Inflammatory macrophage treated with lipopolysaccharide for 4 hours (primary cell): ENCODE measurements at places on chromosomes 2 and 18.

DNA sequence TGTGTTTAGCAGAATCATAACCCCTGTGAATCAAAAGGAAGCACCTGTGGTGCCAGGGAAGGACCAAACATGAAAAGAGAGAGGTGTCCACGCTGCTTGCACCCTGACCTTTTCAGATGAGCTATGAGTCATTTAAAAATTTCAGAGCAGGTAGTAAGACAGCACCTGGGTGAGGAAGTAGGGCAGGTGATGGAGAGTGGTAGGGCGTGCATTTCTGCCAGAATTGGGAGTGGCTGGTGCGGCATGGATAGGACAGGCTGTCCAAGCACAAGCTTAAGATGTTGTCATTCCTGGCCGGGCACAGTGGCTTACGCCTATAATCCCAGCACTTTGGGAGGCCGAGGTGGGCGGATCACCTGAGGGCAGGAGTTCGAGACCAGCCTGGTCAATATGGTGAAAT is 36.8 kb downstream of the NPAS2 start:
- DNase-seq, result no peak

- no peak for DNase-seq
These were observed 142.6 kb downstream of the MEIS1 start for GRCh38 chr2:66577321-66578053.

- no peak for DNase-seq
These were observed 130.3 kb upstream of the LHCGR start for GRCh38 chr2:48885841-48886240.

DNA sequence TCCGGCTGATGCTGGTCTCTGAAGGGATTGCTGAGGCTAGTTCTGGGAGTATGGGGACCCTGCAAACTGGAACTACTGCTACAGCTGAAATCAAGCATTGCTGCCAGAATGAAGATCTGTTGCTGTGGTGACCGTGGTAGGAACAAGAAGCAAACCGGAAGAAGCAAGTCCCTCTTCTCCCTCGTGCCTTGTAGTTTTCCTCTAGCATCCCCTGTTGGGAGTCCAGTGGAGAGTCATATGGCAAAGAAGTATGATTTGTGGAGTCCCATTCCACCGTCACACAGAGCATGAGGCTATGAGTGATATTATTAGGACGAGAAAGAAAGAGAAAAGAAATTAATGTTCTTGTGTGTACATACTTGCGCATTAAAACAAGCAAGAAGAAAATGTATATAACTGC is 138.8 kb upstream of the SP5 start:
- no peak for DNase-seq

GRCh38 chr2:127535422-127535901 is at the start of gene MYO7B:
TSS of gene MYO7B (plus strand) at chr2:127535683. CDS start at chr2:127559723, 24,040 bp downstream.
- no peak for DNase-seq

DNA sequence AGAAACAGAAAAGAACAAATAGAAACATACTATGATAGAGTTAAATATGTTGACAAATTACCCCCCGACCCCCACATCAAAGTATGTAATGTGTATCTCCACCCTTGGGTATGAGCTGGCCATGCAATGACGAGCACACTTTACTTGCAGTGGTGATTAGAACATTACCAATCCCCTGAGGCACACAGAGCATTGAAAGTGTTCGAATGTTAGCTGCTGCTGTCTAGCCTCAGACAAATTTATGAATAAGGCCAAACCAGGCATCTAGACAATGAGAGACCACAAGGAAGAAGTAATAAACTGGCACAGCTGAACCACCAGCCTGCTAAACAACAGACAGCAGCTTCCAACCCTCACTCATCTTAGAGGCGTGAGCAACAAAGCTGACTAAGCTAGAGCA is 380.5 kb downstream of the DSEL start:
- DNase-seq, result no peak

- no peak for DNase-seq
These were observed 13.3 kb downstream of the CNOT11 start for GRCh38 chr2:101265893-101266499.

DNA sequence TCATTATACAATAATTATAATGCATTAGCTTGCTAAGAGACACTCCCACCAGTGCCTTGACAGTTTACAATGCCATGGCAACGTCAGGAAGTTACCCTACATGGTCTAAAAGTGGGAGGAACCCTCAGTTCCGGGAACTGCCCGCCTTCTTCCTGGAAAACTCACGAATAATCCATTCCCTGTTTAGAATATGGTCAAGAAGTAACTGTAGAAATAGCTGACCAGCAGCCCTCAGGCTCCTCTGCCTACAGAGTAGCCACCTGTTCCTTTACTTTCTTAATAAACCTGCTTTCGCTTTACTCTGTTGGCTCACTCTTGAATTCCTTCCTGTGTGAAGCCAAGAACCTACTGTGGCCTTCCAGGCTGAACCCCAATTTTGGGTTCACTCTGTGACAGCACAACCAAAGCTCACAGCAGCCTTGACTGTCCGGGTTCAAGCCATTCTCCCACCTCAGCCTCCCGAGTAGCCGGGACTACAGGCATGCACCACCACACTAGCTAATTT is 20.0 kb upstream of the PTPN2 start:
- peak; percentile 57 for DNase-seq

- no peak for DNase-seq
These were observed 23.2 kb downstream of the KCNF1 start for GRCh38 chr2:10934979-10935350.

GRCh38 chr2:180006781-180007579 is at the start of gene CWC22:
TSS of gene CWC22 (minus strand) at chr2:180007297. CDS start at chr2:179993341, 13,956 bp downstream.
- DNase-seq, result peak; percentile 93

DNA sequence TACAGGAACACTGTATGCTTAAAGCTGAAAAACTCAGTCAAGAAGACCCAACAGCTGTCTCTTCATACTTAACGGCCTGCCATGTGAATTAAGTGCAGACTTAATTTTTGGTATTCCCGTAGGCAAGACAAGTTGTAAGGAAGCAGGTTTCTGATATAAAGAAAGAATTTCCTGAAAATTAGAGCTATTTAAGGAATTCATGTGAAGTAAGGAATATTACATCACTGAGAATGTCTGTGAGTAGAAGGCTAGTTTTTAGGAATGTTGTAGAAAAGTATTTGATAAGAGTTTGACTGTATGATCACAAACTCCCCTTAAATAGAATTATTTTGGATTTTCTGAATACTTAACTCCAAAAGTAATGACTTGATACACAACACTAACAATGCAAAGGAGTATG is 51.0 kb downstream of the WDR33 start:
- DNase-seq, result no peak

DNA sequence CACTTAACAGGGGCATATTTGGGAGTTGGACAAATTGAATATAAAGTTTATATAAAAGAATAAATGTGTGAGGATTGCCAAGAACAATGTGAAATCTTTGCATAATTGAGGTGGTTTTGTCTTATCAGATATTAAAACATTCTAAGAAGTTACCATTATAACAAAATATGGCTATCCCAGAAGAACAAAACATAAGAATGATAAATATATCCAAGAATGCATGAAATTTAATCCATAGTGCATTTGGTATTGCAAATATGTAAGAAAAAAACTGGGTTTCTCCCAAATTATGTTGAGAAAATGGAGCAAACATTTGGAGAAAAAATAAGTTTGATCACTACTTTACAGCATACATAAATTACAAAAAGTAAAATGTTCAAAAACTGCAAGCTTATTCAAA is 562.4 kb downstream of the RNF144A start:
- no peak for DNase-seq

DNA sequence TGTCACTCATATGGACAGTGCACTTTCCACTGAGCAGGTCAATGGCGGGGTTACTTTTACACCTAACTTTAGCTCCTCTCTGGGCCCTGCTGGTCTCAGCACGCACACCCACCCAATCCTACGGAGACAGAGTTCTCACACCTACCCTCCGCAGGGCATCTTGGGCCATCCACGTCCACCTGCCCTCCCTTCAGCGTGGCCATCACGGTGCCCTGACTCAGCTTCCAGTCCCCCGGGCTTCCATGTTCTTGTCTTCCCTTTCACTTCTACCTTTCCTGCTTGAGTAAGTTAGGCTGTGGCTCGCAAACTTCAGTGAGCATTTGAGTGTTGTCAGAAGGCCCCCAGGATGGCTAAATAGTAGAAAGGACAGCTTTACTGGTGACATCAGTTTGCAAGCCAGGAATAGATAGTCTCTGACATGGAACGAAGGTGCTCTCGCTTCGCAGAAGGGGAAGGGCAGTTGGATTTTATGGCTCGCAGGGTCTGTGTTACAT is 232.4 kb downstream of the SEPTIN10 start:
- no peak for DNase-seq

GRCh38 chr2:131389657-131390056 is 25.7 kb upstream of the RAB6D start:
- no peak for DNase-seq

DNA sequence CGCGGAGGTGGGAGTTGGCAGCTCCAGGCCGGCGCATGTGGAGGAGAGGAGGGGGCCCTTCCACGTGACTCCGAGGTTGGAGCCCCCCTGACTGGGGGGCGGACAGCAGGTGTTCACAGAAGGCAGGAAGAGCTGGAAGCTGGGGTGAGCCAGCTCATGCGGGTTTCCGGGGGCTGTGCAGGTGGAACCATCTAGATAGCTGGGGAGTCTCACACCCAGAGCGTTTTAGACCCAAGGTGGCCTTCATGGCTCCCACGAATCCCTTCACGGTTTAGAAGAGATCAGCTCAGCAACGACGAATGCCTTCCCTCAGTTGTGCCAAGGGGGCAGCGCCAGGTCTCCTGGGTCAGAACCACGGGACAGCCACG is 740.5 kb upstream of the SALL3 start:
- DNase-seq, result no peak

GRCh38 chr2:30162806-30163205 is 16.0 kb downstream of the YPEL5 start:
- no peak for DNase-seq

DNA sequence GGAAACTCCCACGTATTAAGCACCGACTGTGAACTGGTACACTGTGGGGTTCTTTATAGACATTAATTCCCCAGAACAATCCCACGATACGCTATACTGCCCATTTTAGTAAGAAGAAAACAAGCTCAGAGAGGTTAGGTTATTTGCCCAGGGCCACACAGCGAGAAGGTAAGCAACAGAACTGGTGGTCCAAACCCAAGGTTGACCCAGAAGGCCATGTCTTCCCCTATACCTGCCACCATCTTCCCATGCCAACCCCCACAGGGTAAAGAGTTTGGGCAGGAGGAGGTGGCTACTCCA is 69.9 kb downstream of the MARCO start:
- no peak for DNase-seq

DNA sequence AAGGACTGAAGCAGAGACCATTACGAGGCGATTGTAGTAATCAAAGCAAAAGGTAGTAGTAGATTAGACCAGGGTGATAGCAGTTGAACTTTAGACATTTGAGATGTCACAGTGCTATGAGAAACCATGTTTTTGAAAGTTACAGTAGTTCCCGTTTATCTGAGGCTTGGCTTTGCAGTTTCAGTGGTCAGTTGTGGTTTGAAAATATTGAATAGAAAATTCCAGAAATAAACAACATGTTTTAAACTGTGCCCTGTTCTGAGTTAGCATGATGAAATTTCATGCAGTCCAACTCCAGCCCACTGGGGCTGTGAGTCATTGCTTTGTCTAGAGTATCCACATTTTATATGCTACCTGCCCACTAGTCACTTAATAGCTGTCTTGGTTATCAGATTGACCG is 47.5 kb downstream of the ZNF638 start:
- DNase-seq, result no peak
